Activated T-helper 2 cell treated with anti-CD3 and anti-CD28 coated beads, Interferon-gamma antibody, Interleukin-2, Interleukin-4, amounts not matched to agents 10 μg/mL and 5 μg/mL and 100 μg/mL, durations not matched to agents 14 hours and 24 hours and 36 hours (primary cell): ENCODE measurements at places on chromosomes 12 and 14. TPM values are rescaled to one million over a fixed set of nuclear protein-coding genes. Genes with fewer than 3 reads are reported as not detected.

- H3K4me3 ChIP-seq = no peak overlapping the region
- no peak overlapping the region for H3K27ac ChIP-seq
- no peaks in the 10 kb centered on the region for H3K27me3 ChIP-seq
- H3K4me1 ChIP-seq = no peaks in the 10 kb centered on the region
- no peak for DNase-seq
Measured at GRCh38 chr12:87802721-87803011, 226.5 kb downstream of the C12orf50 start.

DNA sequence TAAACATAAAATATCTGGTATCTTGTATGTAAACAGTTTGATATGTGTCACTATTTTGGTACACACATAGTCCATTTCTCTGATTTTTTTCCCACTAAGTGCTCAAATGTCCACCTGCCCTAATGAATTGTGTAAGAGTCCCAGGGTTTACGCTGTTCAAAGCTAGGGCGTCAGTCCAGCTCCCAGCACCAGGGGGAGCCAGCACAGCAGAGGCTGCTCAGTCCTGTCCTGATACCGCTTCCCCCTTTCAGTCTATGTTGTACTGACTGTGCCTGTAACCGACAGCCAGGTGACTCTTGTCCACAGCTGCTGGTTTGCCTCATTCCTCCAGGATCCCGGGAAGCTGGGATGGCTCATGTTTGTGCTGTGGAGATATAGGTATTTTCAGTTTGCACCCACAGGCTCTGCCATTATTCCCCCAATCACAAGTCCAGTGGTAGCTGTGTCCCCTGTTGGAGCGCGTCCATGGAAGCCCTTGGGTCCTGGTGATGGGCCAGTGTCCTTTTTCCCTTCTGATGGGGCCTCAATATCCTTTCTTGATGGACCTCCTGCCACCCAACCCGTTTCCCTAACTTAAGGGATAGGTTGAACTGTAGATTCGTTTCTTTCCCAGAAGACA lies 242.0 kb downstream of the NEDD1 start:
- H3K4me3 ChIP-seq = no peak overlapping the region
- H3K27me3 ChIP-seq = peaks cover 2% of the 10 kb centered on the region
- H3K36me3 ChIP-seq = no peaks in the 10 kb centered on the region
- peak; percentile 29 for DNase-seq
- H3K27ac ChIP-seq = no peak overlapping the region
- peaks cover 3% of the 10 kb centered on the region for H3K4me1 ChIP-seq

DNA sequence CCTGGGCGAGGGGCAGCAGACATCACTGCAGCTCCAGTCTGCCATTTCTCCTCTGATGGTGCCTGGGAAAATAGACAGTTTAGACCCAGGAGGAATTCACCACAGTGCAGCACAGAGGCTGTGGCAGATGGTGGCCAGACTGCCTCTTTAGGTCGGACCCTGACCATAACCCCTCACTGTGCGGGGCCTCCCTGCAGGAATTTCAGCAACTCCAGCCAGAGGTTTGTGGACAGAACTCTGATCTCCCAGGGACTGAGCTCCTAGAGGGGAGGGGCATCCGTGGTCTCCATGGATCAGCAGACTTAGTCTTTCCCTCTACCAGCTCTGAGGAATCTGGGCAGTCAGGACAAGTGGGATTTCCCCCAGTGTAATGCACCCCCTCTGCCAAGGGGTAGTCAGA lies 106.5 kb downstream of the ZC3H14 start:
- no peaks in the 10 kb centered on the region for H3K4me1 ChIP-seq
- H3K27ac ChIP-seq = no peak overlapping the region
- no peak overlapping the region for H3K4me3 ChIP-seq
- DNase-seq = no peak

DNA sequence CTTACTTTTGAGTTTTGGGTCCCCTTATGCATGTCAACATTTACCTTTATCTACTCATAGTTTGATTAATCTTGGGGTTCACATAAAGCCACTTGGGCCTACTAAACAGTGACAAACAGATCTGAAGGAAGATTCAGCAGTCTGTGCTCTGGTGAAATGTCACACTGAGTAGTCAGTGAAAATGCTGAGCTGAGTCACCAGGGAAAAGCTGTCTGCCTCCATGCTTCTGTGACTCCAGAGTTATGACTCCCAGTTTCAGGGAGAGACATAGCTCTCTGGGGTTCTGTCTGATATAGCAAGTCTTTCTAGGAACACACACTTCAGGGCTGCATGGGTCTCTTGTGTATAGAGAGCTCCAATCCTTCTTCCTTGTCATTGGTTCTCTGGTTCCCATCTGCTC lies 406.3 kb upstream of the FAR2 start:
- no peaks in the 10 kb centered on the region for H3K27me3 ChIP-seq
- no peak overlapping the region for H3K27ac ChIP-seq
- H3K4me3 ChIP-seq = no peak overlapping the region

DNA sequence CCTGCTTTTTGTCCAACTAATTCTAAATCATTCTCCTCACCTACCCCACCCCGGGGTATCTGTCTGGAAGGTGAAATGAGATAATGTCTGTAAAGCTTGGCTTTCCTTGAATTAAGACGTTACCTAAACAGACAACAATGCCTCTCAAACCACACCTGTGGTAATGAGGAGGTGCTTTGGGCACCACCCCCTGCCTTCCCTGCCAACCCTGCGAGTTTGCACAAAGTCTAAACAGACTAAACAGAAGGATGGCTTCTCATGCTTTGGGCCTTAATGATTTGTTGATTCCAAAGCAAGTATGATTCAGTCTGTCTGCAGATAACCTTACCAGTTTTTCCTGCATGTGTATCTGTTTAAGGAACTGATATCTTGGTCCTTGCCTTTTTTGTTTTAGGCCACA lies 82.4 kb downstream of the ZFC3H1 start:
- H3K27me3 ChIP-seq = peaks cover 21% of the 10 kb centered on the region
- H3K4me1 ChIP-seq = no peaks in the 10 kb centered on the region
- no peak for DNase-seq

TAS2R46 gene
- 1.3 and 2.0 TPM in 2 replicates for total RNA-seq

DNA sequence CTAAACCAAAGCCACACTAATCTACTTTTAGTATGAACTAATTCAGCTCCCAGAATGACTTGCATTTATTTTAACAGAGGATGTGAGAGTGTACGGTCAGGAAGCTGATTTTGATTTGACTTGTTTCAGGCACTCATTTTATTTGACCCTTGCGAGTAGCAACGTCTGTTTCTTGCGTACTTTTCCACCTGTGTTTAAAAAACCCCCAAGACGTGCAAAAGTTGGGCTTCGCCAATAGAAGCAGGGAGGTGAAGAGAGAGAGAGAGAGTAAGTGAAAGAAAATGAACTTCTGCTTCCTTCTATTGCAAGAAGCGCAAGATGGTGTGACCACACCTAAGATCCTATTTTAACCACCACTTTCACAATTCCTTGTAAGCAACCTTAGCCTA lies 6.7 kb upstream of the SLC15A4 start:
- peak overlapping the region; percentile 90 for H3K27ac ChIP-seq
- H3K4me1 ChIP-seq = peaks cover 20% of the 10 kb centered on the region
- DNase-seq = no peak
- peak overlapping the region; percentile 70 for H3K4me3 ChIP-seq

B4GALNT3 gene
- 6.5 and 6.9 TPM in 2 replicates for total RNA-seq

GRCh38 chr14:56297449-56297848 lies 179.2 kb downstream of the PELI2 start:
- H3K4me1 ChIP-seq = no peaks in the 10 kb centered on the region
- no peaks in the 10 kb centered on the region for H3K27me3 ChIP-seq
- DNase-seq = no peak
- no peak overlapping the region for H3K4me3 ChIP-seq

DNA sequence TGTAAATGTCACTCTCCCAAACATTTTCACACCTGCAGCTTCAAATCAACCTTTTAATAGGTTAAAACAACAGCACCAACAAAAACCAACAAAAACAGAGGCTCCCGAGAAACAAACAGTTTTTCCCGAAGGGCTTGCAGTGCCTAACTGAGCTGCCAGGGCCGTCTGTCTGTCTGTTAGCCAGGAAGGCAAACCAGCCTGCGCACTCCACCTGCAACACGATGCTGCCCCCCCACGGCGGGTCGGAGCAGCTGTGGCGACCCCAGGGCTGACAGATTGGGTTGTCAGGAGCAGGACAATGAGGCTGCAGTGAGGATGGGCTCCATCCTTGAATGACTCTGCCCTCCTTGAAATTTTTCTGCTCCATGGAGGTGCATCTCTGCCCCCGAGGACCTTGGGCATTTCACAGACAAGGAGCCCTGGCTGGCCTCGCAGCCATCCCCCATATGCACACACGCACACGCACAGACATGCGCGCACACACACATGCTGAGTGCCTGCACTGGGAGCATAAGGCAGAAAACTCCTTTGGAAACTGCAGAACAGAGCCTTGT lies 2.6 kb downstream of the RTL1 start:
- no peak overlapping the region for H3K27ac ChIP-seq
- no peaks in the 10 kb centered on the region for H3K36me3 ChIP-seq
- peaks cover 42% of the 10 kb centered on the region for H3K27me3 ChIP-seq
- DNase-seq = no peak
- no peaks in the 10 kb centered on the region for H3K4me1 ChIP-seq

DNA sequence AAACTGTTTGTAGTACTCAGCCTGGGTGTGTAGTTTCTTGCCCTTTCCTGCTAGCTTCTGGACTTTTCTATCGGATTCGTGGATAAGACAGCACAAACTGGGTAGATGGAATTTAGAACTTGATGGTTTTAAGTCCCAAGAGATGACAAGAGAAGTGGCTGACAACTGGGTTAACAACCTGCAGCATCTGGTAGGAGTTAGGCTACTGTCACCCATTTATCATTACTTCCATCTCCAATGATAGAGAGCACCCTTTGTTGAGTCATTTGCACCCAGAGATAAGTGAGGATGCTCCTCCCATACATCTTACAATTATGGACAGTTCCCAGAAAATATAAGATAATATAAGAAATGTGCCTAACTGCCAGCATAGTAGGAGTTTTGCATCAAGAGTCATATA lies 50.2 kb upstream of the FLRT2 start:
- H3K27me3 ChIP-seq = no peaks in the 10 kb centered on the region
- H3K4me3 ChIP-seq = no peak overlapping the region
- no peak for DNase-seq
- no peaks in the 10 kb centered on the region for H3K4me1 ChIP-seq
- no peak overlapping the region for H3K27ac ChIP-seq

GRCh38 chr12:47547077-47547476 lies 158.8 kb downstream of the RPAP3 start:
- DNase-seq = no peak
- no peak overlapping the region for H3K4me3 ChIP-seq
- no peak overlapping the region for H3K27ac ChIP-seq
- no peaks in the 10 kb centered on the region for H3K27me3 ChIP-seq

DGKA gene
- total RNA-seq = 218 and 242 TPM in 2 replicates

BIN2 gene
- 45.8 and 47.0 TPM in 2 replicates for total RNA-seq

KRT78 gene
- not detected in 2 replicates for total RNA-seq

AICDA gene
- not detected in 2 replicates for total RNA-seq

GRCh38 chr12:65259501-65259900 lies 19.0 kb upstream of the MSRB3 start:
- no peaks in the 10 kb centered on the region for H3K4me1 ChIP-seq
- no peak overlapping the region for H3K4me3 ChIP-seq
- DNase-seq = no peak
- H3K27ac ChIP-seq = no peak overlapping the region
- H3K27me3 ChIP-seq = peaks cover 14% of the 10 kb centered on the region
- no peaks in the 10 kb centered on the region for H3K36me3 ChIP-seq

TCL1A gene
- total RNA-seq = not detected in 2 replicates

JAG2 gene
- 2.6 and 3.2 TPM in 2 replicates for total RNA-seq

INHBE gene
- total RNA-seq = 0.25 and 0.39 TPM in 2 replicates
